ENCODE measurements at places on chromosomes 1 and 21. TPM values are rescaled to one million over a fixed set of nuclear protein-coding genes. Genes with fewer than 3 reads are reported as not detected.

DNA sequence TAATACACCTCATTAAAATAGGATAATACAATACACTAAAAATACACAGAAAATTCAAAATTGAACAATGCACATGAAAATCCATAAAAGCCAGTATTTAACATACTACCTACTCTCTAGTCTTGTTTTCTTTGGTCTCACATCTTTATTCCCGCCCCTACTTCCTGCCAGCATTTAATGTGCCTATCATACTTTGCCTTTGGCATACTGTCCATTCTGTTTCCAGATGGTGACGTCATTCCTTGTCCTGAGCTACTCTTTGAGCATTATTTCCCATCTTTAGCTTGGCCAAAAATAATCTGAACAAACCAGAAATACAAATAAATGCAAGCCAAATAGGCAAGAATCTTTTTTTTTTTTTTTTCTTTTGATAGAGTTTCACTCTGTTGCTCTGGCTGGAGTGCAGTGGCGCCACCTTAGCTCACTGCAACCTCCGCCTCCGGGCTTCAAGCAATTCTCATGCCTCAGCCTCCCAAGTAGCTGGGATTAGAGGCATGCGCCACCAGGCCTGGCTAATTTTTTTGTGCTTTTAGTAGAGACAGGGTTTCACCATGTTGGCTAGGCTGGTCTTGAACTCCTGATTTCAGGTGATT lies 4.4 kb downstream of the HFM1 start:
- H3K27me3 ChIP-seq = no peaks in the 10 kb centered on the region
- H3K27ac ChIP-seq = no peak overlapping the region
- no peak overlapping the region for H3K4me3 ChIP-seq
- H3K36me3 ChIP-seq = no peaks in the 10 kb centered on the region

DNA sequence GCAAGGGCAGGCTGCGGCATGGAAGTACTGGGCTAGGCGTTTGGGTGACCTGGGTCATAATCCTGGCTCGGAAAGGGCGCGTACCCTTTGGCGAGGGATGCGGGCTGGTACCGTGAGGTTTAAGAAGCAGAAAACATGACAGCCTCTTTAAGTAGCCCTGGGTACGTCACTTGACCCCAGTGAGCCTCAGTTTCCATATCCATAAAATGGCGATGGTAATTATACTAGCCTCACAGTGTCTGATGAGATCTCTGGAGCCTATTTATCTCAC lies 700 bp downstream of the PIGV start:
- H3K36me3 ChIP-seq = no peaks in the 10 kb centered on the region
- H3K27me3 ChIP-seq = peaks cover 11% of the 10 kb centered on the region
- peak overlapping the region; percentile 80 for H3K27ac ChIP-seq
- no peak for DNase-seq
- H3K4me3 ChIP-seq = peak overlapping the region; percentile 83

DNA sequence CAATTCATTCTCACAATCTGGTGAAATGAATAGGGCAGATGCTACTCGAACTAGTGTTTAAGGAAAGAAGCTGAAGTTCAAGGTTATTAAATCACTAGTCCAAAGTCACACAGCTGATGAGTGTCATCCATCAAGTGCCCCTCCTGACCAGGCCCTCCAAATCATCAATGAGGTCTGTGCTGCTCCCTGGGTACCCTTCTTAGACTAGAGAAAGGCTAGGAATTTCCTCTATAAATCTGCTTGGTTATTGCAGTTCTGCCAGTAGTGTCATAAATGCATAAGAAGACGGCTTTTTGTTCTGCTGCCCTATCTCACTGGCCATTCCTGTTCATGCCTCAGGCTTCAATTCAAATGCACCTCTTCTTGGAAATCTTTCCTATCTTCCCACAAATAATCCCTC lies 5.5 kb upstream of the KRTAP21-1 start:
- H3K4me1 ChIP-seq = no peaks in the 10 kb centered on the region
- H3K27me3 ChIP-seq = no peaks in the 10 kb centered on the region
- no peak overlapping the region for H3K4me3 ChIP-seq
- no peaks in the 10 kb centered on the region for H3K36me3 ChIP-seq

The RAB25 gene
- not detected for total RNA-seq

The FCER1G gene
- 1.3 TPM for total RNA-seq

DNA sequence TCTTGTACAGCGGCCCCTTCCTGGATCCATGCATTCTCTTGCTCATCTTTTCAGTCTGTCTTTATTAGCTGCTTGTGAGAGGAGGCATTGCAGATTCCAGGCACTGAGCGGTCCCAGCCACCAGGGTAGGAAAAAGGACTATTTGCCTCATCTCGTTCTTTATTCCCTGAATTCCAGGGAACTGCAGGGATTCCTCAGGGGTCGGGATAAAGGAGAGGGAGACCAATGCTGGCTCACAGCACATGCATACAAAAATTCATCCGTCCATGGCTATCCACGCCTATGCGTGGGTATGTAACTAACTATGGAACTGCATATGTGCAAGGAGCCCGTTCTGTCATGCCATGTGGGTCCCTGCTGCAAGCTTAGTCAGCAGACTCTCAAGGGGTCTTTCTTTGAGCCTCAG lies 879 bp upstream of the PLPPR5 start:
- peak overlapping the region; percentile 84 for H3K4me3 ChIP-seq
- H3K27me3 ChIP-seq = peaks cover 6% of the 10 kb centered on the region
- H3K36me3 ChIP-seq = no peaks in the 10 kb centered on the region
- DNase-seq = peak; percentile 37
- peaks cover 3% of the 10 kb centered on the region for H3K4me1 ChIP-seq
- H3K27ac ChIP-seq = no peak overlapping the region

DNA sequence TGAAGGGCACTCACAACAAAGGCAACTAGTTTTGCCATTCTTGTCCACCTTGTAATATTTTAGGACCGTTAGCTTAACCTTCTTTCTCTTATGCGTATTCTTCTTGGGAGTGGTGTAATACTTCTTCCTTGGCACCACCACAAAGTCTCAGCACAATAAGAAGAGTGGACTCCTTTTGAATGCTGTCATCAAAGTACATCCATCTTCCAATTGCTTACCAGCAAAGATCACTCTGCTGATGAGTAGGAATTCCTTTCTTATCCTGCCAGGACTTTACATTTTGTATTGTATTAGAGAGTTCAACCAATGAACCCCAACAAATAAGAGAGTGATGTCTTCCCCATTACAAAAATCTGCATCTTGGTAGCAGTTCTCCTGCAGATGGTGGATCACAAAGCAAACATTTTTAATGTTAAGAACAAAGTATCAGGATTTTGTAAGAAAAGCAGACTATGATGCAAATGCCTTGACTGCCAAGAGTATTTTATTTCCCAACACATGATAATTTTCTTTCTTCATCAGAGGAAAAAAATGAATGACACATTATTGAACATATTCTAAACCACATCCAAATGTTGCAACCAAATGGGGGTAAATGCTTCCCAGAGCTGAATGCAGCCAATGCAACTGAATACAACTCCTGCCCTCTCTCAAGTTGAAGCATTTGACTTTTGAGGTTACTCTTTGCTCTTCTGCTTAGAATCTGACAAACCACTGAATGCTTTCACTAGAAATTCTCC lies 5.1 kb upstream of the ARNT start:
- no peak overlapping the region for H3K27ac ChIP-seq
- no peak overlapping the region for H3K4me3 ChIP-seq

DNA sequence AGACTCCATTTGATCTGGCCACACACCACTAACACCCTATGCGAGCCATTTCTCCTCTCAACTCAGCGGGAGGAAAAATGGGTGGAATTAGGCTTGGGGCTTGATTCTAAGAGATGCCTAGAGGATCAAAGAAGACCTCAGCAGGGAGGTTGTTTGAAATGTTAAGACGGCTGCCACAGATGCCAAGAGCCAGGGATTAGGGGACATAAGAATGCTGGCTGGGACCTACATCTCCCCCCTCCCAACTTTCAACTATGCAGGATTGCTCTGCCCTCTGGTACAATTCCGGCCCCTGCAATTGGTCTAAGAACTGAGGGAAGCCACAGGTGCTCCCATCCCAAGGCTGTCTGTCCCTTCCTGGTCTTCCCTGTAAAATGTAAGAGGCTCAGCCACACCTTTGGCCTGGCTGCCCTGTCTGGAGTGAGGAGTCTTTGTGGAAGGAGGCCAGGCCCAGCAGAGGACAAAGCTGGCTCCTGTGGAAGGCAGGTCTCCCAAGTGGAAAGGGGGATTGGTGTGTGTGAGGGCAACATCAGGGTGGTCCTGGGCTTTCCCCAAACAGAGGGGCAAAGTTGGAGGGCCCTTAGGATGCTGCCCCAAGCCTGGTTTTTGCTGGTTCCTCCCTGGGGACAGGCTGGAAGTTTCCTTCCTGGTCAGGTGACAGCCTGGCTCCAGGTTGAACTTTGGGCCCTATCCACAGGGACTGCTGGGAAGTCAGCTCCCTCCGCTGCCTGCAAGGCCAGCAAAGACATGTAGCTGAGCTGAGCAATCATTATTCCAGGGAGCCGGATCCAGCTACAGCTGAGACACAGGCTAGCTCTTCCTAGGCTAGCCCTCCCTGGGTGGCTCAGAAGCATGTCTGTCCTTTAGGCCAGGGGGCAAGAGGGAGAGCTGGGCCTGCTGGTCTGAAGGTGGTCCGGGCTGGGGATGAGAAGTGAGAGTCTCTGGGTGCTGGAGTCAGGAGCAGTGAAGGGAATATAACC lies 34.5 kb upstream of the SYNC start:
- no peaks in the 10 kb centered on the region for H3K36me3 ChIP-seq
- no peak for DNase-seq
- no peak overlapping the region for H3K4me3 ChIP-seq

- peaks cover 1% of the 10 kb centered on the region for H3K4me1 ChIP-seq
- peak overlapping the region; percentile 26 for H3K4me3 ChIP-seq
- no peak overlapping the region for H3K27ac ChIP-seq
- H3K36me3 ChIP-seq = peaks cover 10% of the 10 kb centered on the region
- no peaks in the 10 kb centered on the region for H3K27me3 ChIP-seq
- no peak for DNase-seq
These were observed 8.7 kb downstream of the WRAP73 start for GRCh38 chr1:3641046-3641760.

DNA sequence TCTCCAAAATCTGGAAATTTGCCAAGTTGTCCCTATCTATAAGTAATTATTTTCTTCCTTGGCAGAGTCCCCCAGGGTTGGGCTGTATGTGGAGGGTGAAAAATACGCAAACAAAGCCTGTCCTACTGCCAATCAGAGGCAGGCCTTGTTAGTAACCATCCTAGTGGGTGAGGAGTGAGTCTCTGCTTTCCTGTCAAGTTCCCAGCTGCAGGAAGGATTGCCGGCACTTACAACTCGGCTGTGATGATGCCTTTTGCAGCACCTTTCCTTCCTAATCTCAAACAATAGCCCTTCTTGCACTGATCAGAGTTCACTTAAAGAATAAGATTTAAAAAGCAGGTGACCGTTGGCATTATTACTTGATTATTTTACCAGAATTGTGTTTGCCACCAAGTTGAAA lies 31.3 kb upstream of the FGGY start:
- no peaks in the 10 kb centered on the region for H3K4me1 ChIP-seq

DNA sequence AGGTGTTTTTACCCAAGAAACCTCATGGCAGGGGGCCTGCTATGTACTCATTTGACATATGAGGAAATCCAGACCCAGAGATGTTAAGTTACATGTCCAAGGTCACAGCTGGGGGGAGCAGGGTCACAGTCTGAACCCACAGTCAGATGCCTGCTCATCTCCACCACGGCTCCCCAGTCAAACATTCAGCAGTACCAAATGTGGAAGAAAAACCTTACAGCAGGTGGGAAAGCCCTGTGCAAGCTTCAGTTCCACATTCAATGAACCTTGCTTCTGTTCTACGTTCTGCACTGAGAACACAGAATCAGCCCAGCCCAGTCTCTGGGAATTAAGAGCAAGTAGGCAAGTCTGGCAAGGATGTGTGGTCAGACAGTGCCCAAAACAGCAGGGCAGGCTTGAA lies 35.2 kb downstream of the LRP8 start:
- H3K4me3 ChIP-seq = no peak overlapping the region
- no peak overlapping the region for H3K27ac ChIP-seq
- peaks cover 27% of the 10 kb centered on the region for H3K4me1 ChIP-seq
- H3K27me3 ChIP-seq = peaks cover 9% of the 10 kb centered on the region

DNA sequence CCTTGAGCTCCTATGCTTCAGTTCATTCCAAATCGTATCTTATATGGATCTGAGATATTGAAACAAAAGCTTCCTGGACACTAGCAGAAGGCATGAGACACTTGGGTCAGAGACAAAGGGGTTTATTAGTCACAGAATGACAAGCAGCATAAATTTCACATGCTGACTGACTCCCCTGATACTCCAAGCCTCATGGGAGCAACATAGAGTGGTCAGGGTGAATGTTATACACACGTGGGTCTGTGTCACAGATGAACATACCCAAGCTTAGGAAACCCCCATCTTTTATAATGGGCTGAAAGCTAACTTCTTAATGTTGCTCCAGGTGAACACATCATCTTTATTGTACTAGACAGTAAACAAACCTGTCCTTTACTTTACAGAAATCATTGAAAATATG lies 599.9 kb upstream of the RGS18 start:
- H3K4me1 ChIP-seq = no peaks in the 10 kb centered on the region
- H3K36me3 ChIP-seq = no peaks in the 10 kb centered on the region
- H3K27me3 ChIP-seq = no peaks in the 10 kb centered on the region
- H3K4me3 ChIP-seq = no peak overlapping the region
- no peak overlapping the region for H3K27ac ChIP-seq
- DNase-seq = no peak

The KIAA1614 gene
- 4.1 TPM for total RNA-seq

GRCh38 chr1:214957330-214958137 lies 125.0 kb upstream of the KCNK2 start:
- peaks cover 4% of the 10 kb centered on the region for H3K4me1 ChIP-seq
- H3K27ac ChIP-seq = no peak overlapping the region
- H3K36me3 ChIP-seq = no peaks in the 10 kb centered on the region
- H3K4me3 ChIP-seq = no peak overlapping the region

DNA sequence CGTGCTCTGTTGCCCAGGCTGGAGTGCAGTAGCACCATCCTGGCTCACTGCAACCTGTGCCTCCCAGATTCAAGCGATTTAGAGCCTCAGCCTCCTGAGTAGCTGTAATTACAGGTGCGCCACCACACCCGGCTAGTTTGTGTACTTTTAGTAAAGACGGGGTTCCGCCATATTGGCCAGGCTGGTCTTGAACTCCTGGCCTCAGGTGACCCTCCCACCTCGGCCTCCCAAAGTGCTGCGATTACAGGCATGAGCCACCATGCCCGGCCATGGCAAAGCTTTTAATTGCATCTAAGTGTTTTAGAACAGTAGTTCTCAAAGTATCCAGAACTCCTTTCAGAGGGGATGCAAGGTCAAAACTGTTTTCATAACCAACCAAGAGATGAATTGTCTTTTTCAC lies 25.1 kb upstream of the IFNGR2 start:
- H3K36me3 ChIP-seq = no peaks in the 10 kb centered on the region
- H3K4me1 ChIP-seq = no peaks in the 10 kb centered on the region
- no peak overlapping the region for H3K4me3 ChIP-seq
- no peak overlapping the region for H3K27ac ChIP-seq
- H3K27me3 ChIP-seq = no peaks in the 10 kb centered on the region

The CAPN8 gene
- total RNA-seq = not detected

The RAB7B gene
- total RNA-seq = not detected

All from glutamatergic neuron (in vitro differentiated cells).